ENCODE measurements at places on chromosomes 1 and 21. TPM values are rescaled to one million over a fixed set of nuclear protein-coding genes. Genes with fewer than 3 reads are reported as not detected.

The NTMT2 gene
- not detected for total RNA-seq

The OR2T2 gene
- not detected for total RNA-seq

The EPHB2 gene
- total RNA-seq: 34.9 TPM

The SCAMP3 gene
- total RNA-seq: 19.5 TPM

The BMP8B gene
- 0.16 TPM for total RNA-seq

The SERPINC1 gene
- 0.94 TPM for total RNA-seq

The DISP3 gene
- total RNA-seq: 26.7 TPM

- no peak for DNase-seq
Observed at GRCh38 chr1:75548721-75549480, 62.0 kb downstream of the SLC44A5 start.

DNA sequence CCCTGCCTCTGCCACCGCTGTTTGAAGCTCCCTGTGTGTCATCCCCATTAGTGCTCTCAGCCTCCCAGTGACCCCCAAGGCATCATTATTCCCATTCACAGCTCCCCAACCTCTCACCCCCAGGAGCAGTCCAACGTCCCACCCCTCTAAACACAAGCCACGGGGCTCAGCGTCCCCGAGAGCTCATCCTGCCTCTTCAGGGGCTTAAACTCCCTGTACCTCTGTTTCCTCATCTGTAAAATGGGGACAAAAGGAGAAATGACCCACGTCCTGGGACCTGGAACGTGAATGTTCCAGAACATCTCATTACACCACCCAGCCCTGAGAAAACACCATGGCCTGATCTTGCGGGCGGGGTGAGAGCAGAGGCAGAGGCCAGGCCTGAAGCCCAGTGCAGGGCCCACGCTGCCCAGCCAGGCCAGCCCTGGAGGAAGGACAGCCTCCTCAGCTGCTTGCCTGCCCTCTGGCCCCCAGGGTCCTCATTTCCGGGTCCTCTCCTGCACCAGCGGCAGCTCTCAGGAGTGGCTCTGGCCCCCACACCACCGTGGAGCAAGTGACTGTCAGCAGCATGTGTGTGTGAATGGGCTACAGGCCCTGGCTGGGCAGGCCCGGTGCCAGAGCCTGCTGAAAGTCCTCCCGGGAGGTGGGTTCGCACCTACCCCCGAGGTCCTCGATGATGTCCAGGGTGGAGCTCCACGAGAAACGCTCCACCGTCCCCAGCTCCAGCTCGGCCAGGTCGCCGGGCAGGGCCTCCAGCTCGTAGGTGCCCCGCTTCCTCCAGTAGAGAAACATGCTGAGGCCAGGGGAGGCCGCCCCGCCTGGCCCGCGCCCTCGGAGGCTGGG, 14.1 kb upstream of the PLEKHG5 start:
- no peak for DNase-seq

DNA sequence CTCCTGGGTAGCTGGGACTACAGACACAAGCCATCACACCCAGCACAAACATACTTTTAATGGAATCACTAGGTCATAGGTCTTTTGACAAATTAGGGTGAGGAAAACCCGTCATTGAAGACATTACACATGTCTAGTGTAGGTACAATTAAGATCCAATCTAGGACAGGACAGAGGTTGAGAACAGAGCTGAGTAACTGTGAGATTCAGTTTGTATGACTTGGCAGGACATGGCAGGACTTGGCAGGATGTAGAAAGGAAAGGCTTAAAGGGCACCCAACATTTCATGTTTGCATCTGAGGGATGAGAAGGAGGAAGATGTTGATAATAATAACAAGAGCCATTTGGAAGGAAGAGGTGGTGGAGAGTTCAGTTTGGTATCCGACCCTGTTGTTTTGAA, 483.8 kb downstream of the PCP4 start:
- no peak for DNase-seq

- DNase-seq: no peak
Observed at GRCh38 chr1:245215071-245215470, 60.3 kb downstream of the KIF26B start.

- DNase-seq: no peak
Observed at GRCh38 chr21:36788120-36788638, 89.3 kb downstream of the SIM2 start.

GRCh38 chr1:230823931-230824381, 44.4 kb downstream of the C1orf198 start:
- DNase-seq: no peak

DNA sequence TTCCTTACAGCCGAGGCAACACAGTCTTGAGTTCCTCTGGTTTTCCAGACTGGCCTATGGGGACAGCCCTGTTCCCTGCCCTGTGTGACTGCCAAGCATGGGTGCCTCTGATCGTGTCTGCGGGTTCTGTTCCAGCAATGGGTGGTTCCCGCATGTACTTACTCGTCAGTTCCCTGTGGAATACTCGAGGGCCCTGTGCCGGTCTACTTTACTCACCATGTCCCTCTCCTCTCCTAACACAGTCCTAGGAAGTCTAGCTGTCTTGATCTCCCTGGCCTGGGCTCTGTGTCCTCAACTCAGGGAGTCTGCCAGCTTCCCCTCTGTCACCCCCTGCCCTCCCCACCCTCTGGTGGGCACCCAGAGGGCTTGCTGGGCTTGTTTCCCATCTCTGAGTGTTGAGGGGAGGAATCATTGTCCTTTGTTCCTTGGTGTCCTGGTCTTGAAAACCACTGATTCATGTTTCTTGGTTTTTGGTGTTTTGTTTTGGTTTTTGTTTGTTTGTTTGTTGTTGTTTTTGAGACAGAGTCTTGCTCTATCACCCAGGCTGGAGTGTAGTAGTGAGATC, 36.0 kb downstream of the TRAPPC10 start:
- DNase-seq: no peak

DNA sequence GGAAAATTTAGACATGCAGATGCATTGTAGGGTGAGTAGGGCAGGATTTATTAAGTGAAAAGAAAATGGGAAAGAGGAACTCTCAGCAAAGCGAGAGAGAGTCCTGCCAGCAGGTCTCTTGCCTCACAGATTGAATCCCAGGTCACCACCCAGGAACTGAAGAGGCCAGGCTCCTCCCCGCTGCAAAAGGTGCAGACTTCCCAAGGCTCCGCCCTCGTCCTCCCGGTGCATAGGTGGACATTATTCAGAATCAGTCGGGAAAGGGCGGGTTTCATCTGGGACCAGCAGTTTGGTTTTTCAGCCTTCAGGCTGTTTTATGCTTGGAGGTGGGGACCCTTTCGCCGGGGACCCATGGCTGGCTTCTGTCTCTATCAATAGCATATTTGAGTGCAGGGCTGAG, 41.6 kb upstream of the APP start:
- DNase-seq: no peak

- DNase-seq: no peak
Observed at GRCh38 chr1:235296729-235297128, 31.2 kb downstream of the ARID4B start.

DNA sequence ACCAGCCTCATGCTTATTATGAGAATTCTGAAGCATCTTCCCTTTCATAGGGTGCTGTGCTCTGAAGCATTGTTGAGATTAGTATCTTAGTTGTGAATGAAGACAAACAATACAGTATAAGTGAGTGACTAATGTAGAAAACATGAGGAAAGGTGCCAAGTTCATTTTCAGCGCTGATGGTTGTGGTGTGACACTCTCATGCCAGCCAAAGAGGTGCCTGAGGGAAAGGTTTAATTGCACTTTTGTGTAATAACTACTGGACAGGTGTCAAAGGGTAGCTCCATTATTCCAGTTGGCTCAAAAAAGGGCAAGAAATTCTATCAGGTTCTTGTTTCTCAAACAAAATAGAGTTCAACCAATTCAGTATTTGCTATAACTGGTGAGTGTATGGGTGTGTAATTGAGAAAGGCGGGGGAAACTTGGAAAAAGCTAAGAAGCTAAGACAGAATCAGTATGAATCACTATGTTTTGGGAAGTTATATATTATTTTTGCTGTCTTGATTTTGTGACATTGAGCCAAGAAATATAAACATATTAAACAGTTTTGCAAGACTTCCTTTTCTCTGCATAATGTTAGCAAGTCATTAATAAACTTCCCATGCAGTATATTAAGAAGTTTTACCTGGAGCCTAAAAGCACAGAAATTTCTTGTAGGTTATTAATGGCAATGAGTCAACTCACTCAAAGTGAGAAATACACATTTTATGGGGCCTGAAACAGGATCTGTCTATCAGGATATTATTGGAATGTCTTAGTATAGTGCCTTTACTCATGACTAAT, 31.8 kb downstream of the KCNK2 start:
- no peak for DNase-seq

GRCh38 chr1:210731193-210731592, 402.5 kb downstream of the HHAT start:
- DNase-seq: no peak

DNA sequence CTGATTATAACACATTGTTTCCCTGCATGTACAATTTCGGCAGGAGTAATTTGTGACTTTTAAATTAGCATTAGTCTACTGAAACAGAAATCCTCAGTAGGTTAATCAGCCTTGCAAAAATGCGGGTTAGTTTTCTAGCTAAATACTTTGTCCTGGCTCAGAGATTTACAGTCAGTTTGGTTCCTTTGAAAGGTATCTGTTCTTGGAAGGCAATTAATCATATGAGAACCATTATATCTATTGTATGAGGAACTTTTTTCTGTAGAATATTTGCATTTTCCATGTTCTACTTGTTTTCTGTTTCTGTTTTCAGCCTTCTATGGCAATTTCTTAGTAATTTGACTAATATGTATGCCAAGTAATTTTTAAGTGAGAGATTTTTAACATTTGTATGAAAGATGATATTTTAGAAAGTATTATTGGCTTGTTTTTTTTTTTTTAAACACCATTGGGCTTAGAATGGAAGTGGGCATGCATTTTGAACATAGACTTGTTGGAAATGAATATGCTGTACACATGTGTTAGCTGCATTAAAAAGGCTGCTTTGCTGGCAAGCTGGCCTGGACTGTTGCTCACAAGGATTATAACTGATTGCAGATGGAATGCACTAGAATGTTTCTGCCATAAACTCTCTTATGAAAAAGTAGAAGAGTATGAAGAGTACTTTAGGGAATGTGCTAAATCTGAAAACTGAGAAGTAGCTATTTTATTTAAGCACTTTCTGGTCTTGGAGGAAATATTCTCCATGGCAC, 26.2 kb downstream of the KIF1B start:
- no peak for DNase-seq

DNA sequence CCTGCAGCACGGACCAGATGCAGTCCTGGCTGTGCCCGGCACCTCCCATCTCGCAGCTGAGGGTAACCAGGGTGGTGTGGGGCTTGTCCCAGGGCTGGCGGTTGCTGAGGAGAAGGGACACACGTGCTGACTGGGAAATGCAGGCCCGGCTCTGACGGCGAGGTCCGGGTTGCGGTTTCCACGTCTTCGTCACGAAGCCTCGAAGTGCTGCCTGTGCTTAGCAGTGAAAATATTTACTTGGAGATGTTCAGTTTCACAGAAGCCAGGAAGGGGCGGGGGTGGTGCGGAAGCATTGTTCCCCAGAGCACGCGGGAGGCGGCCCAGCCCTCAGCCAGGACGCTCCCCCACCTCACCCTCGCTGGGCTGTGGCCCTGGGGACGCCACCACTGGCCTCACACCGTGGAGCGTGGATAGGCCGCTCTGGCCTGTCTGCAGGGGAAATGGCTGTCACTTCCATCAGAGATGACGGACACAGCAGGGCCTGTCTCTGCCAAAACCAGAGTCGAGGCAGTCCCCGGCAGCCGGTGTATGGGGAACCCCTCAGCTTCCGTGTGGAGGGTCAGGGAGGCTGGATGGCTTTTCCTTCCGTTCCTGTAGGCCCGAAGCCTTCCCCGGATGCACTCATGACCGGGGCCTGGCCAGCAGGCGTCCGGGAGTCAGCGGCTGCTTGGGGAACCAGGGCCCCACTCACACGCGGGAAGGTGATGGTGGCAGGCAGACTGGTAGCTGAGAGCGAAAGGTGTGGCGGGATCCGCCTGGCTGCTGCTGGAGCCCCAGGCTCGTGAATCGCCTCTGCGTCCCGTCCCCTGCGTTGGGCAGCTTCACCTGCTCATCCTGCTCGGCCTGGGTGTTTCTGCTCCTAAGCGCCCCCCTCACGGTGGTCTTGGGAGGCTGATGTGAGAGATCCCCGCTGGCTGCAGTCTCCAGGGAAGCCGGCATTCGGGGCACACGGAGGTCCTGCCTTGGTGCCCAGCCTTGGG, 14.7 kb upstream of the POFUT2 start:
- no peak for DNase-seq

GRCh38 chr1:79362470-79362869, 355.9 kb upstream of the ADGRL4 start:
- DNase-seq: no peak

DNA sequence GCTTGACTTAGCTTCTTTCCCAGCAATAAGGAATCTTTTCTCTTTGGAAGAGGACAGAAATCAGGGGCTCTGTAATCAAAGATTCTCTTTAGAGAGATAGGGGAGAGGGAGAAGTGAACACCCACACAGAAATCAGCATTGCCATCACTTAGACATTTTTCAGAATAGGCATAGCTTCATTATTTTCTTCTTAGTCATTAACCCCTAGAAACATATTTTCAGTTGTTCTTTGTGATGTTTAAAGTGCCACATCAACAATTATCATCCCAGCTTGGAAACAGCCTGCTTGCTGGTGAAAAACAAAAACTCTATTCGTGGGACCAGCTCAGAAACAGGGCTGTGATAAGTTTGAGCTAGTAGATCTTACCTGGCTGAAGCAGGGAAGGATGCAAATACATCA, 88.3 kb upstream of the SLC44A3 start:
- DNase-seq: no peak

GRCh38 chr21:31999810-32000468, 127.1 kb downstream of the HUNK start:
- no peak for DNase-seq

- DNase-seq: no peak
Observed at GRCh38 chr1:194919146-194919545, 1689.1 kb downstream of the KCNT2 start.

- DNase-seq: no peak
Observed at GRCh38 chr1:69688193-69688592, 120.5 kb downstream of the LRRC7 start.

Measured in occipital lobe (tissue), 3 donors.